Chondrocyte (in vitro differentiated cells): ENCODE measurements at places on chromosomes 11 and 22.
A peak's percentile ranks its signal among the peaks of the same experiment; 100 is the strongest.

- DNase-seq = no peak
Measured at GRCh38 chr22:38056969-38057891, at the start of gene PICK1. TSS of gene PICK1 (plus strand) at chr22:38057404. CDS start at chr22:38057810, 406 bp downstream.

DNA sequence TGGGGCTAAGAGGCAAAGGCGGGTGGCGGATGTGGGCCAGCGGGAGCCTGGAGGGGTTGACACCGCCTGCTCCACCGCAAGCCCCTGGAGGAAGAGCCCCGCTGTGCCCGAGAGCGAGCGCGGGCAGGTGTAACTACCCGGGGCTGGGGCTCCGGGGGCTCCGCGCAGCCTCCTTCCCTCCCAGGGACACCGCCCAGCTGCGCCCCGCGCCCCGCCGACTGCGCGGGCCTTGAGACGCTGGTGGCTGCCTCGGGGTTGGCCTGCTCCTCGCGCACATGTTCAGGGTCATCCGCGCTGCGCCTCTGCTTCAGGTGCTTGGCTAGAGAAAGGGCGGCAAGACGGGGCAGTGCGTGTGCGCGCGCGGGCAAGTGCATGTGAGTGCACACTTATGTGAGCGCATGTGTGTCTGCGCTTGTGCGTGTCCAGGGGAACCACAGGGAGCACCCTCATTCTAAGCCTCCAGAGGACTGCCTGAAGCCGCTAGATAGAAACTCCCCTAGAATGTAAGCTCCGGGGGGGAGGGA, 197.5 kb upstream of the TMEM45B start:
- no peak for DNase-seq

DNA sequence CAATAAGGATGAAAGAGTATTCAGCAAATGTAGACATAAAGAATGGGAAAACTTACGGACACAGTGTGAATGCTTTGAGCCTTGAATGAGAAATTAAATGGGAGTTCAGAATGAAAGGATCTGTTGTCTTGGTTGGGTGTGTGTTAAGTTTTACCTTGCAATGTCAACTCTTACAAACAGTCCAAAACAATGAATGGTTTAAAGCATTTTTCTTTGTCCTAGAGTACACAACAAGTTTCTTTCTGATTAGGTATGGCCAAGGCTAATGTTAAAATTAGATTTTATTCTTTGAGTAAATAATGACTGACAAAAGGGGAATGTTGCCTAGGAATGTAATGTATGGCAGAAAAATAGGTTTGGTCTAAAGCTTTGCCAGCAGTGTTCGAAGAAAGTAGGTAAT, 2.5 kb downstream of the PTS start:
- DNase-seq = no peak

DNA sequence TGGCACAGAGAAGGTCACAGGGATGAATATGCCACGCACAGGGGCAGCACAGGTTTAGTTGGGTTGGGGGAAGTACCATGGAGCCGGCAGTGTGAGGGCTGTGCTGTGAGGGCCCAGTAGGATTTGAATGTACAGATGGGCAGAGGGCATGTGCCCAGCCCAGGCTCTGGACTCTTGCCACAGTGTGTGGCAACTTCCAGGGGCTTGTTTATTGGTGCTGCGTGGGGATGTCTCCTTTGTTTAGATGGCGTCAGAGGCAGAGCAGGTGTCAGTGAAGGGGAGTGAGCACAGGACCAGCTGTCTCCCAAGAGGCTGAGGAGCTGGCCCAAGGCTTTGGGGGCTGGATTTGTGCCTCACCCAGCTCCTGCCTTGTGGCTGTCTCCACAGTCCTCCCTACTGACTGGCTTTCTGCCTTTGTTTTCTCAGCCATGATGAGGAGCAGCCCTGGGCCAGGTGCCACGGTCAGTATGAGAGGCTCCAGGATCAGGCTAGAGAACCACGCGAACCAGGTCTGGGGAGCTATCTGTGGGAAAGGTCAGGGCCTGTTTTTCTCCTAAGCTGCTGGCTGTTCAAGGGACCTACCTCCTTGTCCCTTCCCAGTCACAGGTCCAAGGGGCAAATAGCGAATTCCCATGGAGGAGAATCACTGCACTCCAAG, 21.9 kb downstream of the SUN2 start:
- DNase-seq = peak; percentile 59

GRCh38 chr11:2325719-2326118, 23.9 kb downstream of the TSPAN32 start:
- no peak for DNase-seq

DNA sequence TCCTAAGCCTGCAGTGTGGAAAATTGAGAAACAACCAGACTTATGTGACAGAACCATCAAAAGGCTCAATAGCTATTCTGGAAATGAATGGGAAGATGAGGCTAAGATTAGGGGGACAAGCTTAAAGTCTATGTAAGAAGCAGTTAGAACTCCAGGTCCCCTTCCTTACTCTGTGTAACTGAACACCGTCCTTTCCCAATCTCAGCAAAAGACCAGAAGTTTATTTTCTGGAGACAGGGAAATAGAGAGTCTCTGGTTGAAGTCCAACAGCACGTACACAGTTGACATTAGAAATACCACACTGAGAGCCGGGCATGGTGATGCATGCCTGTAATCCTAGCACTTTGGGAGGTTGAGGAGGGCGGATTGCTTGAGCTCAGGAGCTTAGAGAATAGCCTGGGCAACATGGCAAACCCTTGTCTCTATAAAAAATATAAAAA, 93.9 kb downstream of the CD44 start:
- no peak for DNase-seq

GRCh38 chr11:20966489-20966888, 297.1 kb downstream of the NELL1 start:
- no peak for DNase-seq

DNA sequence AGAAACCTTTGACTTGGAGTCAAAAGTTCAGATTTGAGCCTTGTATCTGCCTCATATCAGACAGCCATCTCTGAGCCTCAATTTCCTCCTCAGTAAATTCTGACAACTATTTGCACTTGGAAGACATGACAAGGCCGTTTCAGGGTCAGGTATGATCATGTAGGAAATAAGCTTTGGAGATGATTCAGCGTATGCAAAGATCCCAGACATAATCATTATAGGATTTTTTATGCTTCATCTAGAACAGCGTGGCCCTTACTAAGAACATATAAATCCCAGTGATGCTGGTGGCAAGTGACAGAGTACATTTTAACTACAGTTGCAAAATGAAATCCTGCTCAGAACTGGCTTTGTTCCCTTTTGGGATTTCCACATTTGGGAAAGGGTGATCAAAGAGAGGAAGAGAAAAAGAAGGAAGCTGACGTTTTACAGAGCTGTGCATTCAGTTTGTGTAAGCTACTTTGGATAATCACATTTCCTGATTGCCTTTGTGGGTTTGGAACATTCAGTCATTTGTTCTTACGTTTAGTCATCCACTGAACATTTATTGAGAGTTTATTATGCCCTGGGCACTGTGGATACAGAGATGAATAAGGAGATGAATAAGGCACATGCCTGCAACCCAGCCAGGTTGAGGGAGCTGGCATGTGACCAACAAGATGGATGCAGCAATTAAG, 81.9 kb upstream of the HEPHL1 start:
- no peak for DNase-seq

DNA sequence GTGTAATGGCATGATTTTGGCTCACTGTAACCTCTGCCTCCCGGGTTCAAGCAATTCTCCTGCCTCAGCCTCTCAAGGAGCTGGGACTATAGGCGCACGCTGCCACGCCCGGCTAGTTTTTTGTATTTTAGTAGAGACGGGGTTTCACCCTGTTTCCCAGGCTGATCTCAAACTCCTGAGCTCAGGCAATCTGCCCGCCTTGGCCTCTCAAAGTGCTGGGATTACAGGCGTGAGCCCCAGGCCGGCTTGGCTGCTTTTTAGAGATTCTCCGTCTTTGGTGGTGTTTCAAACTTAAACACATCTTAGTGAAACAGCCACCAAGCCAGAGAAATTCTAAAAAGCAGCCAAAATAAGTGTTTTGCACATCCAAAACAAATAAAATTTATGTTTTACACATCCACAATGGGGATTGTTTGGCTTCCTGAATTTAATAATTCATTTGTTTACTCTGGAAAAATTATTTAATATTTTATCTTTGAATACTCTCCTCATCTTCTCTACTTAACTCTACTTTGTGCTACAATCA, 18.4 kb downstream of the BCL2L13 start:
- no peak for DNase-seq

- DNase-seq = no peak
Measured at GRCh38 chr11:109957601-109958000, 135.6 kb upstream of the ZC3H12C start.

DNA sequence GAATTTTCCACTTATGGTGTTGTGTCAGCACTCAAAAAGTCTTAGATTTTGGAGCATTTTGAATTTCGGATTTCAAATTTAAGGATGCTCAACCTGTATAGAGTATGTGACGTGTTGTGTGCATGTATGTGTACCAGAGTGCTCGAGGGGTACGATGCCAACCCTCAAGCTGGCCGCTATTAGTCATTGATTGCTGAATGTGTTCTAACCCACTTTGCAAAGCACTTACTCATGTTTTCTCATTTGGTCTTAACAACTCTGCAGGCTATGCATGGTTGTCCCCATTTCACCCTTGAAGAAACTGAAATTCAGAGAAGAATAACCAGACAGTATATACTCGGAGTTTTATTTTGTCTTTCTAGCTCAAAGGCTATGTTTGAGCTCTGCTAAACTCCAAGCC, 196.4 kb upstream of the TENM4 start:
- no peak for DNase-seq
